ENCODE measurements at places on chromosomes 11 and 22.

GRCh38 chr11:27396259-27396839 lies 33.3 kb upstream of the CCDC34 start:
- DNase-seq, result no peak

DNA sequence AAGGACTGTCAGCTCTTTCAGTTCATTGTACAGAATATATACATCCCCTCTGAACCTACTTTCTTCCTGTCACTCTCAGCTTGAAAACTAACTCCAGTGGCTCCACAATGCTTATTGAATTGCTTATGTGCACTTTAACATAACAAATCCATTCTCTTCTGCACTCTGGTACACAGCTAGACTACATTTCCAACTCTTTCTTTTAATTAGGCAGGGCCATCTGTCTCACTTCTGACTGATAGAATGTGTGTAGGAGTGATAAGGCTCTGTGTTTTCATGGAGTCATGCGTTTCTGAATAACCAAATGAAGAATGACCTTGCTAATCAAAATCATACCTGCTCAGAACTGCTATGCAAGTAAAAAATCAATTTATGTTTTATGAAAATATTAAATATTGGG lies 278.5 kb upstream of the CCDC179 start:
- DNase-seq, result no peak

GRCh38 chr11:44329472-44330230 lies 19.7 kb upstream of the ALX4 start:
- DNase-seq, result no peak

- DNase-seq, result no peak
Measured at GRCh38 chr22:28024422-28024888, 105.4 kb upstream of the PITPNB start.
